ENCODE measurements at places on chromosomes 3 and 15. TPM values are rescaled to one million over a fixed set of nuclear protein-coding genes. Genes with fewer than 3 reads are reported as not detected.

DNA sequence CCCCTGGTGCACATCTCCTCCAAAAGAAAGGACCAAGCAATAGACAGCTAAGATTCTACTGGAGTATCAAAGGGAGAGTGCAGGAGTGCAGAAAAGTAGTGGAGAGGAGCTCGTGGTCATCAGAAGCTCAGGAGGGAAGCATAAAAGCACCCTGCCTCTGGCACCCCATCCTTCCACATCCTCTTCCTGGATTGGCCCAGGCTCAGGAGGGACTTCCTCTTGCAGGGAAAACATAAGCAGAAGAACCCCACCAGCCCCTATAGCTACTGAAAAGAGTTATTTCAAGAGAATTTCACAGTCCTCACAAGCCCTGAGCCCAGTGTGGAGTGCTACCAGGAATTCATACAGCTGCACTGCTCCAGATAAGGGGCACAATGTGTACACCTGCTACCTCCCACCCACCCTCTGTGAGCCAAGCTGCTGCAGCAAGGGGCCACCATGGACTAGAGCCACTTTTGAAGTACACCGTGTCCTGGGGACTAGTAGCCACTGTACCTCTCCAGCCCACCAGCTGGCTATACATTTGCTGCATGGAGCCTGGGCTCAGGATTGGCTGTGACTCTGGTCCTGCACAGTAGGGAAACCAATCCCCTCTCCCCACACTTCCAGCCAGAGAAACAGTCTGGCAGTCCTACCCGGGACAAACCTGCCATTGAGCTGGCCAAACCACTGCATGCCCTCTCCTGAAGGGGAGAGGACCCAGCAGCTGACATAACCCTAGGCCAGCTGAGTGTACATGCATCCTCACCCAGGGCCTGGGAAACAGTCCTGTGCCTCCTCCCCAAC, 43.0 kb downstream of the CD200R1 start:
- no peak for DNase-seq

DNA sequence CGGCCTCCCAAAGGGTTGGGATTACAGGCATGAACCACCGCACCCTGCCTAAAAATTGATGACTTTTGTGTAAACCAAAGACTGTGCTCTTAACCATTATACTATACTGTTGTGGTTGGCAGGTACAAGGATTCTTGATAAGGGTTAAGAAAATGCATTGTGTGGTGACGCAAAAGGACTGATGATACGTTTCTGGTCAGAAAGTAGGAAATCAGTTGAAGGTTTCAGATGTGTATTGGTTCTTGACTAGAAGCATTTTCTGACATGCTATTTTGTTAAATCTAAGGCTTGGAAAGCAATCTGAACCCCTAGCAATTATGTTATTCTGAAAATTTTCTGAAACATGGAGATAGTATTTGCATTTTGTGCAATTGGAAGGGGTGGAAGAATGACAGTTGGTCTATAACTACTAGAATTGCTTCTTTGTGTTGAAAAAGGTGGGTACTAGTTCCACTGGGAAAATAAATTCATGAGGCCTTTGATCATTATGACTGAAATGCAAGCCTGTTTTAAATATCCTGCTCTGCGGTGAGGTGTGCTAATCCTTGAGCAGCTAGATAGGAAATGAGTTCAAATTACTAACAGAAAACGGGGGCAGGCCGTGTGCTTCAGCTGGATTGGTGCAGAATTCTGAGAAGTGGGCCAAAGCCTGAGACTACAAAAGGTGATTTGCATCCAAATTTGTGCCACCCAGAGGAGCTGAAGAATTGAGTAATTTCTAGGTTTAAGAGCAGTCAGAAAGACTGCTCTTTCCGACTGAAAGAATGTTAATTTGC, 66.0 kb upstream of the LRRFIP2 start:
- DNase-seq, result no peak

DNA sequence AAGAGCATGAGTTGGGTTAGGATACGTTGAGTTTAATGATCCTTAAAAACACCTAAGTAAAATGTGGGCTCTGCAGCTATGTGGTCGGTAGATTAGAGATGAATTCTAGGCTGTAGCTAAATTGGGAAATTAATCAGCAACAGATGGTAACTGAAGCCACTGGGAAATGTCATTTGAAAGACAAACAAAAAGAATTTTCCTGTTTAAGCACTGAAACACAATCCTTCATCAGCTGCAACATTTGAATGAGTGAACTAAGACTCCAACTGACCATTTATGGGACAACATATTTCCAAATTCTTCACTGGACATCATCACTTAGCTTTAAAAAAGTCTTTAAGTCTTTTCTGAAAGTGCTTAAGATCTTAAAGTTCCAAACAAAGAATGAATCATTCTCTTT, 226.9 kb downstream of the ZNF385D start:
- DNase-seq, result no peak

- no peak for DNase-seq
Observed at GRCh38 chr15:44275150-44275830, 13.2 kb upstream of the GOLM2 start.

DNA sequence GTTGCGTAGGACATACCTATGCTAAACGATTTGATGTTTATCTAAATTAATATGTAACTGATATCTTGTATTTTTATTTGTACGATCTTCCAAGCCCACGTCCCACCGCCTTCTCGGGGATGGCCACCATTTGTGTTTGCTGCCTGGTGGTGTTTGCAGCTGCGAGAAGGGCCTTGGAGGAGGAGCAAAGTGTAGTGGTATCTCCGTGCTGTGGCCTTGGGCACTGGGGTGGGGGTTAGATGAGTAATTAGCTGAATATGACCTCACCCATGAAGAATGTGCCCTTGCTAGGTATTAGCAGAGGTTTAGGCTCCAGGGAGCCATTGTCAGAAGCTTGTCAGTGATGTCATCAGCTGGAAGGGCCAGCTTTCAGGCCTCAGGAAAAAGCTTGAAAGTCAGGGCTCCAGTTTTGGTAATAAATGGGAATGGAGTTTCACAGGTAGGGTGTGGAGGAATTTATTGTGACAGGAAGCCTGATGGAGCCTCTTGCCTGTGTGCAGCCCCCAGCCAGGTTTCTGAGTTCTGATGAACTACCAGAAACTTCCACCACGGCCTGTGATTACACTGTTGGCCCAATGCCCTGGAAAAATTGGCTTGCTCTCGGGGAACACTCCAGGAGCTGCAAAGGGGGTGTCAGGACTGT, 41.0 kb downstream of the FLNB start:
- no peak for DNase-seq

DNA sequence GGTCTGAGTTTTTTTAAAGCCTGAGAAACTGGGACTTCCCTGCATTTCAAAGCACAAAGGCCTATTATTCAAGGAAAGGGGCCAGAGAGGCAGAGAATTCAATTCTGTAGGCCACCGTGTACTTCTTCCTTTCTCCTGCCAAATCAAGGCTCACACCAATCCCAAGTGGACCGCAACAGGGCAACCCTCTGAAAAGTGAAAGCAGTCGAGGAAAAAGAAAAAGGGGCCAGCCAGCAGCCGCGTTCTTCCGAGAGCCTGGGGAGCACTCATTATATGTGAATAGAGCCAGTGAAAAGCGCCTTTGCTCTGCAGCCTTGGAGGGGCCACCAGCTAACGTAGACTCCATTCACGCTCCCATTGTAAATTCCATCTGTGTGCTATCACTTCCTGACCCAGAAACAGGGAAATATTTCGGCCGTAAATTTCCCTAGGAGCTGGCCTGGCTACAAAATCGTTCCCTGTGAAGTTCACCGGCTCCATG, 45.9 kb upstream of the THUMPD3 start:
- DNase-seq, result no peak

- peak; percentile 29 for DNase-seq
Observed at GRCh38 chr3:161349529-161350312, 21.6 kb downstream of the SPTSSB start.

- no peak for DNase-seq
Observed at GRCh38 chr3:56836276-56837163, 34.8 kb upstream of the ARHGEF3 start.

GRCh38 chr3:39075910-39076309, 24.1 kb downstream of the WDR48 start:
- DNase-seq, result no peak

DNA sequence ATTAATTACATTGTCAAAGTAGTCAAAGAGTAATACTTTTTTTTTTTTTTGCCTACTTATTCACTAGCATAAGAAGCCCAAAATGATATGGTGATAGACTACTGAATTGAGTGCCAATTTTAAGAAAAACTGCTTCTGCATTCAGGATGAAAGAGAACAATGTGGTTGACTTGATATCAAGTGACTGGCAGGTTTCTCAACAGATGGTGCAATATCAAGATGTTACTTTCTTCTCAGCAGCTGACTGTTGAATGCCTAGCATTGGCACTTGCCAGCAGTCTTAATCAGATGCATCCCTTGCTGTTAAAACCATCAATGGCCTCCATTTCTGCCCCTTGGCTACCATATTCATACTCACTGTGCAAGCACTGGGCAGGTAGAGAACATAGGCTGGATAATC, 863.2 kb downstream of the GBE1 start:
- no peak for DNase-seq

DNA sequence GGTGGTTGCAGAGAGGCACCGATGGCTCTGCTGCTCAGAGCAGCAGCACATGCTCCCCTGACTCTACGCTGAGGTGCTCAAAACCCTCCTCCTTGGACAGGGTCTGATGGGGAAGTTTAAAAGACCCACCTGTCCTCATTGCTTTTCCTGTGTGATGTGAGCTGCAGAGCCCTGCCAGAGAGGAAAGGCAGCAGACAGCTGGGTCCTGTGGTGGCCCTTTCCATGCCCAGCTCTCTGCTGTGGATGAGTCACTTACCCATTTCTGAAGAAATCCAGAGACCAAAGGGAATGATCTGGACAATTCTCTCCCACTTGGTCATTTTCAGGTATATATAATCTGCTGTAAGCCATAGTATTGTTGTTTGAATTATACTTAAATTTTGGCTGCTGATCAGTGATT, 121.7 kb downstream of the CHDH start:
- no peak for DNase-seq

GRCh38 chr15:47390208-47390765, 327.0 kb upstream of the SEMA6D start:
- no peak for DNase-seq

- DNase-seq, result no peak
Observed at GRCh38 chr3:48989126-48989795, 780 bp upstream of the P4HTM start.

DNA sequence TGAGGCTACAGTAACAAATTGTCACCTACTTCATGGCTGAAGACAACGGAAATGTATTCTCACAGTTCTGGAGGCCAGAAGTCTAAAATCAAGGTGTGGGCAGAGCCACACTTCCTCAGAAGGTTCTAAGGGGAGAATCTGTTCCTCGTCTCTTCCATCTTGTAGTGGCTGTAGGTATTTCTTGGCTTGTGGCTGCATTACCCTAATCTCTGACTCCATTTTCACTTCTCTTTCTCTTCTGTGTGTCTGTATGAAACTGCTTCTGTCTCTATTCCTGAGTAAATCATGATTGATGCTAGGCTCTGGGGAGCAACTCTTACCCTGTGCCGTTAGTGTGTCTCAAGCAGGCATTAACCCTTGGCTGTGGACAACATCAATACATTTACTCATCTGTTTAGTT, 164.7 kb downstream of the SQOR start:
- no peak for DNase-seq

DNA sequence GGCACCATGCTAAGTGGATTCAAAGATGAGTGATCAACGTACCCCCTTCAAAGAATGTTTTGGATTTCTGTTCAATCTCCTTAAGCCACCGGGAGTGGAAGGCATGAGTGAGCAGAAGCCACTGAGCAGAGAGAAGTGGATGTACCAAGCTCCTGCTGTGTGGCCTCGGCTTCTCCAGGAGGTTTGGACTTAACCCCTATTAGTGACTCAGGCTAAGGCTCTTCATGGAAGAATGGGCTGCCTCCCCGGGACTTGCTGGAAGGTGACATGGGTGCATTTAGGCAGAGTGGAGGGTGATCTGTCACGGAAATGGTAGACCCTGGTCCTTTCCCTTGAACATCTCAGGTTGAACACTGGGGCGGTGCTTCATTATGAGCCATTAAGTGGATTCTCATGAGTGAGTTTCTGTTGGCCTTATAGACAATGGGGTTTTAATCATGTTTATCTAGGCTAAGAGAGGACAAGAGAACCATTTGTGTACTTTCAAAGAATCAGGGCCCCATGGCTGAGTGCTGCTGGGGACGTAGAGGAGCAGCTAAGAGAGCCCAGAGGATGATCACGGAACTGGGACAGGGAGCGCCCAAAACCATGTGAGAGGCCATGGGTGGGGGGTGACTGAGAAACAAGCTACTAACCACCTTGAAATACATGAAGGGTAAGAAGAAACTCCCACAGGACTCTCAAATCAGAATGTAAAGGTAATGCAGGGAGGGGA, 62.2 kb downstream of the HES1 start:
- no peak for DNase-seq

GRCh38 chr3:30458376-30459171, 147.8 kb upstream of the TGFBR2 start:
- no peak for DNase-seq

GRCh38 chr3:61463191-61463590, 98.2 kb upstream of the PTPRG start:
- no peak for DNase-seq

DNA sequence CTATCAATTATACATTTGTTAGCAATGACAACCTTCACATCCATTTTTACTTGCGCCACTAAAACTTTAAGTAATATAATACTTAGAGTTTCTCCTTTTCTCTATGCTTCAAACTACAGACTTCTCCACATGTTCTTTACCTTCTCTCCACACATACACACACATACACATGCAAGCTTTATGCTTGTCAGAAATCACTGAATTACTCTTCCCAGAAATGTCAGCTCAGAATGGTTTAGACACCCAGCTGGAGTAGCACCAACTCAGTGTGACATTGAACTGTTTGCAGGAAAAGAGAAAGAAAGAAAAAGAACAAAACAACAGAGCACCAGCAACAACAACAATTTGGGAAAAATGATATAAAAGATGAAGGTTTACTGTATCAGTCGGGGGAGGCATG, 20.9 kb downstream of the CBLB start:
- no peak for DNase-seq

GRCh38 chr15:35319354-35319753, 226.6 kb downstream of the DPH6 start:
- DNase-seq, result no peak

DNA sequence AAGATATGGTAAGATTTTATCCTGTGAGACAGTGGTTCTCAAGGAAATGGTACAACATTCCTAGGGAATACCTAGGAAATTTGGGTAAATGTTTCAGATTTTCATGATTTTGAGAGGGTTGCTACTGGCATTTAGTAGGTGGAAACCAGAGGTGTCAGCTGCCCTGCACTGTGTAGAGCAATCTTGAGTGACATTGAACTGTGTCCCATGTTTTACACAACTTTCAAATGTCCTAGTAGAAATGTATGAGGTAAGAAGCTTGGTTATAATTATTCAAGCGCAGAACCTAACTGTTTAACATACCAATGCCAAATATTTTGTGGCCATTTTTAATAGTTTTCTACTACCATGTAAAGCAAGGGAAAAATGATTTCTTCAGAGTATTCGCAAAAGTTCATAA, 120.4 kb downstream of the GADL1 start:
- DNase-seq, result no peak

The FBXL22 gene
- 0.97 TPM for polyA plus RNA-seq

The COMMD2 gene
- 68.4 TPM for polyA plus RNA-seq

The MESP2 gene
- not detected for polyA plus RNA-seq

The SATB1 gene
- polyA plus RNA-seq, result 89.6 TPM

The HDC gene
- not detected for polyA plus RNA-seq

The SLITRK3 gene
- polyA plus RNA-seq, result not detected

The AQP9 gene
- not detected for polyA plus RNA-seq

The MED12L gene
- 0.02 TPM for polyA plus RNA-seq

The GPR62 gene
- not detected for polyA plus RNA-seq

Data from CD8-positive, alpha-beta memory T cell (primary cell).